ENCODE measurements at places on chromosomes 13 and 19.
A peak's percentile ranks its signal among the peaks of the same experiment; 100 is the strongest.

GRCh38 chr13:27401210-27401609, 23.2 kb upstream of the GTF3A start:
- DNase-seq, result peak; percentile 52

DNA sequence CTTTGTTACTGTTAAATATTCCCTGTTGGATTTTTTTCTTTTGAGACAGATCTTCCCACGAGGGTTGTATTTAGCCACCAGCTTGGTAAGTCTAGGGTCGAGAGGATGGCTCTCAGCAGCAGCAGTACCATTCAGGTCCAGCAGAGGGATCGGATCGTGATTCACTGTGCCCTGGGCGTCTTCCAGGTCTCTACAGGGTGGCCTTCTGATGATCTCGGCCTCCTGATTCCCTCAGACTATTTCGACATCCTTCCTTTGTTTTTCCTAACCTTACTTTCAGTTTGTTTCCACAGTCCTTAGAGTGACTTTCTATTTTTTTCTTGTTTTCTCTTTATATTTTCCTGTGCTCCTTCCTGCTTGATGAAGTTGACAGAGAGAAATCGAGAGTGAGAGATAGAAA, 1436.9 kb downstream of the UQCRFS1 start:
- DNase-seq, result no peak

GRCh38 chr13:94716016-94716415, 3.7 kb upstream of the SOX21 start:
- DNase-seq, result no peak

GRCh38 chr19:10269333-10270179, 1.4 kb upstream of the ICAM1 start:
- peak; percentile 82 for DNase-seq

GRCh38 chr13:23547000-23547590, 23.1 kb upstream of the TNFRSF19 start:
- DNase-seq, result peak; percentile 75

DNA sequence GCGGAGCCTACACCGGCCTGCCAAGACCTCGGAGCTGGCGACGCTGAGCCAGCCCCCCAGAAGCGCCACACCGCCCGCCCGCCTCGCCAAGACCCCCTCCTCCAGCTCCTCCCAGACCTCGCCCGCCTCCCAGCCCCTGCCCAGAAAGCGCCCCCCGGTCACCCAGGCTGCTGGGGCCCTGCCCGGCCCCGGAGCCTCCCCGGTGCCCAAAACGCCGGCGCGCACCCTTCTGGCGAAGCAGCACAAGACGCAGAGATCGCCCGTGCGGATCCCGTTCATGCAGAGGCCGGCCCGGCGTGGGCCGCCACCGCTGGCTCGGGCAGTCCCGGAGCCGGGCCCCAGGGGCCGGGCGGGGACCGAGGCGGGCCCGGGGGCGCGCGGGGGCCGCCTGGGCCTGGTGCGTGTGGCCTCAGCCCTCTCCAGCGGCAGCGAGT, 10.2 kb downstream of the C19orf25 start:
- no peak for DNase-seq

DNA sequence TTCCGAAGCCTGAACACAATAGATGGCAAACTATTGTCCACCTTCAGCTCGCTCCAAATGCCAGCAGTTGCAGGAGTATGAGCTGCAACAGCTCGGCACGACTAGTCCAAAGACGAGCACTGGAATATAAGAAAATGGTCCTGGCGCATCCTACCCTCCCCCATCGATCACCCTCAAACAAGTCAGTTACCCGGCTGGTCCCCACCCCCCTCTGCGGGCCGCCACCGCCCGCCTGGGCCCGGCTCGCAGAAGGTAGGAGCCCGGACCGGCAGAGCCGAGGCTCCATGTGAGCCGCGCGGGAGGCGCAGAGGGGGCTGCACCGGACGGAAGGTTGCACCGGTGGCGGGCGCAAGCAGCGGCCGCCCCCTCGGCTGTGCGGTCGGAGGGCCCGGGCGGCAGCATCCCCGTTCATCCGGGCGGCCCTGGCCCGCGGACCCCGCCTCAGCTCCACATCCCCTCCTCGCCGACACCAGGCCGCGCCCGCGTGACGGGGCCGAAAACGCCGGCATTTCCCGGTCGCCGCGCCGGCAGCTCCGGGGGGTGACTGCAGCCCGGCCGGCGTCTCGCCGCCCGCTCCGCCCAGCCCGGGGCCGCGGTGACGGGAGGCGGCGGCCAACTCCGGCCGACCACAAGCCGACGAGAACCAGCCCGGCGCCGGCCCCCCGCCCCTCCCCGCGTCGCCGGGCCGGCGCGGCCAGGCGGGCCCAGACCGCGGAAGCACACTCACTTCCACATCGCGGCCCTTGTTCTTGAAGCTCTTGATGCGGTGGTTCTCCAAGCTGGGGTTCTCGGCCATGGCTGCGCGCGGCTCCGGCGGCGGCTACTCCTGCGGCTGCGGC, 552 bp downstream of the KPNA3 start:
- DNase-seq, result peak; percentile 60

DNA sequence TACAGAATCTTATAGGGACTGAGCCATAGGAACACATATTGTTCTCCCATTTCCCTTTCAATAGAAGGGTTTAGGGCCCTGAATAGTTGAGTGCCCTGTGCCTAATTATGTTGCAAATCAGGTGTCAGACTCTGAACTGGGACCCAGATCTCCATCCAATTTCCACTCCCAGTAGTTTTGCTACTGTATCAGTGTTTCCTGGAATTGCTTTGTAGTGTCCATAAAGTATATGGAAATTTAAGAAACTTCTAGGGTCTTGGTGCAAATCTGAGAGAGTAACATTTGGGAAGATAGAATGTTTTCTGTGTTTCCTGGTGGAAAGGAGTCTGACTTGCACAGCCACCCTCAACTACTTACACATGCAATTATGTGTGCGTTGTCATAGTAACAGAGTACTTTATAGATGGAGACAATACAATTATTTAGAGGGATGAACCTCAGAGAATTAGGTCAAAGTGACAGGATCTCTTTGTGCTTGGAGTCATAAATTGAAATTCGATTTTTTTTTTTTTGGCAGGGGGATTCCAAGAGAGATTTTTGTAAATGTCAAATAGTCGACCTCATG, 646 bp upstream of the SLC10A2 start:
- no peak for DNase-seq

DNA sequence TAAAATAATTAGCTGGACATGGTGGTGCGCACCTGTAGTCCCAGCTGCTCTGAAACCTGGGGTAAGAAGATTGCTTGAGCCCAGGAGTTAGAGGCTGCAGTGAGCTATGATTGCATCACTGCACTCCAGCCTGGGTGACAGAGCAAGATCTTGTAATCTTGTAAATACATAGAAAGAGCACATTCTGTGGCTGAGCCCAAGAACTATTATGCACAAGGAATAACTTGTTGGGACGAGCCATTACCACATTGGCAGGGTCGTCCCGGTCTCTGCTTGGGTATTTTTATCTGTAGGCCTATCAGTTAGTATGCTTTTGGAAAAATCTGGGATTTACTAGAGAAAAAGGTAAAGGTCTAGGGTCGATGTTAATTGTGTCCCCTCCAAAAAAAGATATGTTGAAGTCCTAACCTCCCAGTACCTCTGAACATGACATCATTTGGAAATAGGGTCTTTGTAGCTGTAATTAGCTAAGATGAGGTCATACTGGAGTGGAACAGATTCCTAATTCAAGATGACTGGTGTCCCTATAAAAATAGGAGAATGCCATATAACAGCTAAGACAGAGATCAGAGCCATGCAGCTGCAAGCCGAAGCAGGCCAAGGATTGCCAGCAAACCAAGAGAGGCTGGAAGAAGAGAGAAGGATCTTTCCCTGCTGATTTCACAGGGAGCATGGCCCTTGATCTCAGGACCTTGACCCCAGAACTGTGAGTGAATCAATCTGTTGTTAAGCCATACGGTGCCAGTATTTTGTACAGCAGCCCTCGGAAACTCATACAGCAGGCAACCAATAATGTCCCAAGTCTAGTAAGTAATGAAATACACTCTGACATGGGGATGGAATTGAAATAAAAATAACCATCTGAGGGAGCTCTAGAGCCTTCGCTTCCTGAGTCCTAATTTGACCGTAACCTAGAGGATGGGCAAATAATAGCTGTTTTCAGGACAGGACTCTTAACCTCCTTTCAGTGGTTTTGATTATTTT, 77.0 kb downstream of the TM9SF2 start:
- DNase-seq, result no peak

DNA sequence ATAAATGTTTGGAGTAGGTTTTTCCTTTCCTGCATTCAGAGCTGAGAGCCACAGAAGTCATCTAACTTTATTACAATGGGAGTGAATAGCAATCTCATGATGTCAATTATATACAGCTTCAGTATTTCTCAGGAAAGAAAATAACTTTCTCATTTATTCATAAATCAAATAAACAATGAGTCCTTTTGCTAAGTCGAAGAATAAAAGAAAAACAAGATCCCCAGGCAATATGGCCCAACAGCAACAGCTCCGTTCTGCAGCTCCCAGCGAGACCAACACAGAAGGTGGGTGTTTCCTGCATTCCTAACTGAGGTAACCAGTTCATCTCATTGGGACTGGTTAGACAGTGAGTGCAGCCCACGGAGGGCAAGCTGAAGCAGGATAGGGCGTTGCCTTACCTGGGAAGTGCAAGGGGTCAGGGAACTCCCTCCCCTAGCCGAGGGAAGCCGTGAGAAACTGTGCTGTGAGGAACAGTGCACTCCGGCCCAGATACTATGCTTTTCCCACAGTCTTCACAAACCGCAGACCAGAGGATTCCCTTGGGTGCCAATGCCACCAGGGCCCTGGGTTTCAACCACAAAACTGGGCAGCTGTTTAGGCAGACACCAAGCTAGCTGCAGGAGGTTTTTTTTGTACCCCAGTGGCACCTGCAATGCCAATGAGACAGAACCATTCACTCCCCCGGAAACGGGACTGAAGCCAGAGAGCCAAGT, 128.2 kb downstream of the SLITRK1 start:
- no peak for DNase-seq

GRCh38 chr13:28796938-28797257, 23.2 kb upstream of the MTUS2 start:
- no peak for DNase-seq

- no peak for DNase-seq
These were observed 541.0 kb downstream of the RFC3 start for GRCh38 chr13:34358811-34359513.

DNA sequence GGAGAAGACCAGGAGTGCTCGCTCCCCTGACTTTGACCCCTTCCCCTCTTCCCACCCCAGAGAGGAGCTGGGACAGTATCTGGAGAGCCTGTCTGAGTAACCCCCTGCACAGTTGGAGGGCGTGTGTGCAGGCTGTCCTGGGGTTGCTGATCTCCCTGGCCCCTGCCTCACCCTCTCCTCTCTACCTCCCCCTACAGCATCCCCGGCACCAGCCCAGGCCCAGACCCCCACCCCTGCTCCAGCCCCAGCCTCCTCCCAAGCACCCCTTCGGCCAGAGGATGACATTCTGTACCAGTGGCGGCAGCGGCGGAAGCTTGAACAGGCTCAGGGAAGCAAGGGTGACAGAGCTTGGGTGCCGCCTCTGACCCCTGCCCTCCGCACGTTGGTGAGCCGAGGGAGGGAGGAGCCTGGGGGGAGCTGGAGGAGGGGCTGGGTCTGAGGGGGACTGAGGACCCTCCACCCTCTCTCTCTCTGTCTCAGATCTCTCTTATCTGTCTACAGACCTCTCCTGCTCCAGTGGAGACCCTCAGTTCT, 8.7 kb downstream of the PROSER3 start:
- DNase-seq, result no peak

DNA sequence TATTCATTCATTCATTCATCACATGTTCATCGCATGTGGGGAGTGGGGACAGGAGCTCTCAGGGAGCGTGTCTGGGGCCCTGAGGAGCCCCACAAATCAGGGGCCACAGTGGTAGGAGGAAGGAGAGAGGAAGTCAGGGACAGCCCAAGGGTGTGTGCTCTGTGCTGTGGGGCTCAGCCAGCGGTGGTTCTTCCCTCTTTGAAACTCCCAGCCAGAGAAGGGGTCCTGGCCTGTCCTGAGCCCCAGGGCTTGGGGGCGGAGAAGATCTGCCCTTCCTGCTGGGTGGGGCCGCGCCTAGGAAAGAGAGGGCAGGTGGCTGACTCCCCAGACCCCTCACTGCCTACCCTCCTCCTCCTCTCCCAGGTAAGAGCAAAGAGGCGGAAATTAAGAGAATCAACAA, 14.6 kb downstream of the AP2A1 start:
- DNase-seq, result no peak

DNA sequence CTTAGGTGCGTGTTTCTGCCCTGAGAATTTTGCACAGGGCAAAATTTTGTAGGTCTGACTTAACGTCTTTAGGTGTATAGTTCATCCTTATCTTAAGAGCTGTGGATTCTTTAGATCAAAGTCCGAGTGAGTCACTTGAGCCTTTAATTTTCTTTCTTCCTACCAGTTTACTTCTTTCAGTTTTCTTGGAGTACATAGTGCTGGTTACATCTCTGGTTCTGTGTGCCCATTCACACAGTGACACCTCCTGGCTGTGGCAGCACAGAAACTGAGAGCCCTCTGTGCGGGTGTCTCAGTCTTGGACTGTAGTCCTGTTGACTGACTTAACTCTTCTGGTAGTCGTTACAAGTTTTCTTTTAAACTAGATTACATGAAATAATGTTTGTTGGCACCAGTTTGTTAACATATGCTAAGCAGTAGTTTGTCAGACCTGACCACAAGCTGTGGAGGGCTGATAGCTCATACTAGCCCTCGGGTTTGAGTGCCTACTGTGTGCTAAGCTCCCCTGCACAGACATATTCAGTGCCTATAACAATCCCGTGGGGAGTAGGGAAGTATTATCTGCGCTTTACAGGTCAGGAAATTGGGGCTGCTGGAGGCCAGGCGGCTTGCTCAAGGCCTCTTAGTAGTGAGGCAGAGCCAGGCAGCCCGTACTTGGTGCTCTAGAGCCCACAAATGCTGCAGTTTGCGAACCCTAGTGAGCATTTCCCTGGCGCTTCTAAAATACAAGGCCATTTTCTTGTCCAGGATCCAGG, 1.6 kb downstream of the GATAD2A start:
- DNase-seq, result peak; percentile 57

- DNase-seq, result peak; percentile 85
These were observed 28.3 kb downstream of the CEBPA start for GRCh38 chr19:33273881-33274662.

DNA sequence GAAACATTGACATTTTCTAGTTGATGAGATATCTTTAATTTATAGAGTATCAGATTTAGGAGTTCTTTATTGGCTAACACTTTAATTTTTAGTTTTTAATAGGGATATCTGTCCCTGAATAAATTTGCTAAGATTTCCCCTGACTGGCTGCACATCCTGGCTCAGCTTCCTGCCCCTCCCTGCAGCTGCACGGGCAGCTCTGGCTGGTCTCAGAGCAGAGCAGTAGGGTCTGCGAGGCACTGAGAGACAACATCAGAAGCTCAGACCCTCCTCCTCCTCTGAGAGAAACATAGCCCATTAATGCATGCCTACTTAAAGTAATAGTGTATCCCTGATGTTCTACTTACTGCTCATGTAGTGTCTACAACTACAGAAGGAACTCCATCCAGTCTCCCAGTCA, 139.2 kb downstream of the TNFSF13B start:
- DNase-seq, result no peak

GRCh38 chr19:3389446-3389778, 23.0 kb downstream of the NFIC start:
- no peak for DNase-seq

DNA sequence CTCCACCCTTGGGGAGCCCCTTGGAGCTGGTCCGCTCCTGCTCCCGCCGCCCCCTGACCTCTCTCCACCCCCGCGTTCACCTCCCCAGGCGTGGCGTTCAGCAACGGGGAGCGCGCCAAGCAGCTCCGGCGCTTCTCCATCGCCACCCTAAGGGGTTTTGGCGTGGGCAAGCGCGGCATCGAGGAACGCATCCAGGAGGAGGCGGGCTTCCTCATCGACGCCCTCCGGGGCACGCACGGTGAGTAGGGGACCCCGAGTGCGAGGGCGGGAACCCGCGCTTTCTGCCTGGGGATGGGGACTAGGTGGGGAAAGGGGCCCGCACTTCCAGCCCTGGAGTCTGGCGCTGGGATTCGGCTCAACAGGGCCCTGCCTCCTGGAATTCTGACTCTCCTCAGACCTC, 1.7 kb downstream of the CYP2A13 start:
- DNase-seq, result no peak
